ENCODE measurements at places on chromosomes 3 and 15.

- DNase-seq = no peak
Observed at GRCh38 chr3:60594025-60594424, 657.2 kb downstream of the FHIT start.

GRCh38 chr3:53011324-53011723, 34.5 kb downstream of the SFMBT1 start:
- no peak for DNase-seq

DNA sequence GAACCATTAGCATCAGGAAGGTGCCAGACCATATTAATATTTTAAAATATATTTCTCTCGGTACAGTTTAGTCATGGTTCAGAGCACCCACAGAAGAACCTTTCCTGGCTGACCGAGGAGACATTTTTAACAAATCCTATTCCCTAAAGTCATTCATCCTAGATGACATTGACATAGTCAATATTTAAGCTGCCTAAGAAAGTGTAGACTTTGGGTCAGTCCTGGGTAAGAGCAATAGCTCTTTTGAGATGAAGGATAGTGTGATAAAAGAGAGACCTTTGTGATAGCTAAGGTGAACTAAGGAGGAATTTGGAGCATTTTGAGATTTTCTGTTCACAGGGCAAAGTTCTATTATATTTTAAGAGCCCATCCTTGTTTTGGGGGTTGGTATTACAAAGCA, 47.5 kb downstream of the ZNF609 start:
- no peak for DNase-seq

GRCh38 chr3:171967932-171968678, 71.3 kb upstream of the FNDC3B start:
- no peak for DNase-seq

- DNase-seq = no peak
Observed at GRCh38 chr3:50806806-50807205, 132.1 kb downstream of the DOCK3 start.

DNA sequence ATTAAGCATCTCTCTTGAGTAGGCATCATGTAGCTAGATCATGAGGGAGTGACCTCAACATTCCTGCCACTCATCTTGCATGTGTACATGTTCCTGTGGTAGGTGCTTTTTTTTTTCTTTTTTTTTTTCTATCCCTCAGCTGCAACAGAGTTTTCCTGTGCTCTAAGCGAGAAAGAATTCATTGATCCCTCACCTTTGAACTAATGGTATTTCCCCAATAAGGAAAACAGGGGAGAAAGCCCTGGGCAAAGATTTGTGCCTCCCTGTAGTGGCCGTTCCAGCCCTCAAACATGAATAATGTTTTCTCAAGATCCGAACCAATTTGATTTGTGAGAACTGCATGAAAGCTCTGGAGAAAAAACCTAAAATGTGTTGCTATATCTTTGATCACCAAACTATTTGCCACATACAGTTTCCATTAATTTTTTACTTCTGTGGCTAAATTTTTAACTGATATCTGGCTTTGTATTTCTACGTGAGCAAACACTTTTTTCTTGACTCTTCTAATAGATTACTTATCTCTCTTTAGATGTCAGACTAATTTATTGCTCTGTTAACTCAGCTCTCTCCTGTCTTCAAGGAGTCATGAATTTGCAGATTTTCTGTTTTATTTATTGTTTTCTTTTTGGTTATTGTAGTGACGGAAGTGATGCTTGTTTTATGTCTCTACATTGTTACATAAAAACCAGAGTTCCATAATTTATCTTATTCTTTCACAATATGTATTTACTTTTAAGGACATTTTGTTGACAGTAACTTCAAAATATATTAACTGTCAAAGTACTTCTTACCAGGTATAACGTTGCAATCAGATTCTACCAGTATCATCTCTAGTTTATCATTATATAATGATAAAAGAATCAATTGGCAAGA, 1396.5 kb downstream of the OTOL1 start:
- no peak for DNase-seq

DNA sequence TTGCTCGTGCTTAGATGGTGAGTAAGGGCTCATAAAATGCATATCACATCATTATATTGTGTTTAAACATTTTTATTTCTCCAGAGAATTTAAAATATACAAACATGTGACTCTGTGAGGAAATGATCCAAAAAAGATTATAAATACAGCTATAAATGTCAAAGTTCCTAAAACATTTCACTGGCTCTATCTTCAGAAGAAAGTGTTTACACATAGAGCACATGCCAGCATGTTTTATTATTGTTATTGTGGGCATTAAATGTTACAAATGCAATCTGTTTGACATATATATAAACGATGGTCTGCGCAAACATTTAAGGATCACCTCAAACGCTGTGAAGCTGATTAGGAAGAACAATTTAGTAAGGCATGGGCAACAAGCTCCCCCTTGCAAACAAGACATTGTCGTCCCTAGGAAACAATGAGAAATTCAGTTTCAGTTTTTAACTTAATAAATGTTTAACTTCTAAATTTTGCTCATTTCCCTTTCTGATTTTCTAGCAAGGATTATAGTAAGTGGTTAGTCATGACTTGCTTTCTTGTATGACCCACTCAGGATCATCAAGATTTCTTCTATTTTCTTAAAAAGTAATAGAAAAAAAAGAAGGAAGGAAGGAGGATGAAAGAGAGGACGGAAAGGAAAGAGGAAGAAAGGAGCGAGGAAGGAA, 207.5 kb downstream of the SATB1 start:
- no peak for DNase-seq

DNA sequence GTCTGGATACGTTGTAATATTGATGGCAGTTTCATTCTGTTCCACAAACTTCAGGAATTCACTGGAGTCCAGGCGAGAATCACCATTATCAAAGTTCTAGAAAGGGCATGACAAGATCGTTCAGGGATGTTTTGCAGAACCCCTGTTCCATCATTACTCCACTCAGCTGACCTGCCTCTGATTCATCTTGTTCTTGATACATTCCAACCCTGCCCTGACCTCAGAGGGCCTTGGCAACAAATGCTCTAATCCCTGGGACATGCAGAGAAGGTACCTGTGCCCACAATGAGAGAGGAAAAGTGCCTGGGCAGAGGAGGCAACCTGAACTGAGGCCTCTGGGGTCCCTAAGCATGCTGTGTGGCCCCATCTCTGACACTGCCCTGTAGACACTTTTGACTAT, 45.9 kb downstream of the FSTL1 start:
- DNase-seq = no peak

- no peak for DNase-seq
Observed at GRCh38 chr3:149128821-149129220, 617 bp upstream of the HPS3 start.

GRCh38 chr15:101019366-101019896, 100.3 kb downstream of the LRRK1 start:
- DNase-seq = no peak

- peak; percentile 31 for DNase-seq
Observed at GRCh38 chr3:71069797-71070196, 513.7 kb downstream of the FOXP1 start.

DNA sequence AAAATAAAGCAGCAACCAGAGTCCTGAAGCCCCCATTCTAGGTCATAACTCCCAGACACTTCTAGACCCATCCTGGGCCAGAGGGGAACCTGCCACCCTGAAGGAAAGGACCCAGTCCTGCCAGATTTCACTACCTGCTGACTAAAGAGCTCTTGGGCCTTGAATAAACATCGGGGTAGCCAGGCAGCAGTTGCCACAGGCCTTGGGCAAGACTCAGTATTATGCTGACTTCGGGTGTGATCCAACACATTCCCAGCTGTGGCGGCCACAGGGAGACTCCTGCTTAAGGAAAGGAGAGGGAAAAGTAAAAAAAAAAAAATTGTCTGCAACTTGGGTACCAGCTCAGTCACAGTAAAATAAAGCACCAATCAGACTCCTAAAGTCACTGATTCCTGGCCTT, 23.8 kb downstream of the NEDD4 start:
- no peak for DNase-seq

DNA sequence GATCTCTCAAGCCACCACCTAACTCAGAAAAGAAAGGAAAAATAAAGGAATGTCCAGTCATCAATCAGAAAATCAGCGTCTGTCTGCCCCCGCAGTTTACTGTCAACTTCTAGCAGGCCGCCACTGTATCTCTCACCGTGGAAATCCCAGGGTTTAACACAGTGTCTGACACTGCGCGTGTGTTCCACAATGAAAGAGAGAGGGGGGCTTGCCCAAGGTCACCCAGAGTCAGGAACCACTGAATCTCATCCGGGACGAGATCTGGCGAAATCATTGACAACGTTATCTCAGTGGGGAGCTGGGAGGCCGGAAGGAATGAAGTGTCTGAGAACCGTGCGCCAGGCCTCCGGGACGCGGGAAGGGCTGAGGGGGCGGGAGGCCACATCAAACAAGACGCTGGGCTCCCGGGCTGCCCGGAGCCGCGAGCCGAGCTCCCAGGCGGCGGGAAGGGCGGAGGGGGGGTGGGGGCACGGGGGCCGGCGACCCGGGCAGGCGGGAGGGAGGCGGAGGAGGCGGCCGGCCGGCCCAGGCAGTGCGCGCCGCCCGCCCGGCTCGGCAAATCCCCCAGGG, 2.2 kb upstream of the HES1 start:
- peak; percentile 45 for DNase-seq

- DNase-seq = no peak
Observed at GRCh38 chr3:149564079-149564478, 89.6 kb downstream of the TM4SF4 start.

DNA sequence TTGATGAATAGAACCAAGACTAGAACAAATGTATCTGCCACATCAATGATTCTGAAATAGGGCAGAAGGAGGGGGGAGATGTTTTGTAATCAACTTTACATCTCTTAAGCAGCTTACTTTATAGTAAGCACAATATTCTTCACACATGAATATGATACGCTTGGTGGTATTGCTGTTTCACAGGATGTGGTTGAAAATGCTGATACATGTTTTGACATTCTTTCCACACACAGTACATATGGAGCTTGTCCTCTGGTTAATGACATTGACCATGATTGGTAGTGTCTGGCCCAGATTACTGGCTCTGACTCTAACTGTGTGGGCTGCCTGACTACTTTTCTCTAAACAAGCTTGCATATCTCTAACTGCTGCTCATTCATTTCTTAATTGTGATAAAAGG, 168.9 kb downstream of the KLHL25 start:
- no peak for DNase-seq

DNA sequence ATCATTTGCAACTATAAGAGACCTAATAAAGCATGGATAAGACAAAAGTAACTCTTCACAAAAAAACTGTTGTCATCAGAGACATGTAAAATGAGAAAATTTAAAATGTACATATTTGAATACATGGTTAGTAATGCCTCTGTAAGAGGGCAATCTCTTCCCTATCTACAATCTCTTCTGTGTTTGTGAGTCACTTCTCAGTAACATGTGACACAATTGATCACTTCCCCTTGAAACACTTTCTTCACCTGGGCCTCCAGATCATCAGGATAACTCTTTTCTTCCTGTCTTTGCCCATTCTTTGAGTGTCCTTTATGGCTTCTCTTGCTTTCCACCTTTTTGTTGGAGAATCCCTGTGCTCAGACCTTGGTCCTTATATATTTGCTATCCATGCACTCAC, 50.4 kb downstream of the TFDP2 start:
- DNase-seq = no peak

- DNase-seq = no peak
Observed at GRCh38 chr3:55427739-55428138, 59.4 kb downstream of the WNT5A start.

- DNase-seq = no peak
Observed at GRCh38 chr15:89723031-89723430, 28.0 kb downstream of the MESP1 start.

GRCh38 chr3:114449271-114450007, 155.6 kb downstream of the TIGIT start:
- DNase-seq = no peak

DNA sequence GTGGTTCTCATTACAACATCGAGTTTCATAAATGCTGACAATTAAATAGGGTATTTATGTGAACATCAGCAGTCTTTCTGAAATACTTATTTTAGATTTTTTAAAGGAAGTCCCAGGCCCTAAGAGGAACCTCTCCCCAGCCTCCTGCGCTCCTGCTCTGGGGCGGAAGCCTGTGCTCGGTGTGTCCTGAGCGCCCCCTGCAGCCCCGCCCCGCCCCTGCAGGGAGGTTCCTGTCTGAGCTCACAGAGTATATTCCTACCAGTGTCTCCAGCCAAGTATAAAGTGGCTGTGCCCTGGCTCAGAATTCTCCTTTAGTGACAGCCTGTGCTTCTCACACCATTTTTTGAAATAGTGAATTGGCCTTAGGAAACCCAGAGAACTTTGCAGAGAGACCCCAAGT, 567.9 kb downstream of the GOLGA6L6 start:
- DNase-seq = no peak

DNA sequence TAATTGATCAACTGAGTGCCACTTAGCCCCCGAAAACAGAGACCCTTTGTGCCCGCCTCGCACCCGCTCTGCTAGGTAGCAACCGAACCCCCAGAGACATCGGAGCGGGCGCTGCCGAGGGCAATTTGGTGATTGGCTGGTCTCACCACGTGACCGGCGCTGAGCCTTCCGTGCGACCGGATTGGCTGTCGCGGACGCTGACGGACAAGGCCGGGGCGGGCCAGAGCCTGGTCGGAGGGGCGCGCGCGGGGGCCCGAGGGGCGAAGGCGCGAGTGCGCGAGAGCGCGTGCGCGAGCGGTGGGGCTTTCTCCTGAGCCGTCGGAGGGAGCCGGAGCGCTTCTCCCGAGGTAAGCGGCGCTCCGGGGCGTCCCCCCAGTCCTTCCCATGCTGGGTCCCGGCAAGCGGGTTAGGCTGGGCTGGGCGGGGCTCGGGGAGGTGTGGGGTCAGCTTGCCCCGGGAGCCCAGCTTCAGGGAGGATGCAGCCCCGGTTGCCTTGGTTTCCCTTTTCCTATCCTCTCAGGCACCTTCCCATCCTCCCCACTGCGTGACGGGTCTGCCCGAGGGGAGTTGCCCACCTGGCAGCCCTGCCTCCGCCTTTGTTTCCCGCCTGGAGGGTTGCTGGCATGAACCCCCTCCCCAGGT, at the start of gene TMEM108:
Gene TMEM108 (plus strand): TSS at position 303 of the 642 bp plus-strand sequence.
- DNase-seq = peak; percentile 82

- DNase-seq = no peak
Observed at GRCh38 chr3:425079-425478, 228.5 kb downstream of the CHL1 start.

- no peak for DNase-seq
Observed at GRCh38 chr15:33742800-33743199, 225.5 kb upstream of the CHRM5 start.

DNA sequence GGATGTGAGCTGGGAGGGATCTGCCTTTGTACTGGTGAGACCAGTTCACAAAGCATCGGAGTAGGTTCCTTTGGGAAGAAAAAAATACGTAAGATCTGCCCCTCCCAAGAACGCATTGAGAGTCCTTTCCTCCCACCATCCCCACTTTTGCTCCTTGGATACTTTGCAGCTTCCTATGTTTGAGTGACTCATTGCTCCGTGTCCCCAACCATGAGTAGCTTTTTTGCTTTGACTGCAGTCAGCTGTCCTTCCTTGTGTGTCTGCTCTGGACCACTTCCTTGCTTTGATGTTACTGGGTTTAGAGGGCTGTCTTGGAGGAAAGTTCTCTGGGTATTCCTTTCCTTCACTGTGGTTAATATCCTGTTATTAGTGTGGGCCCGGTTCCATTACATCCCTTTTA, 43.2 kb upstream of the PTPN23 start:
- DNase-seq = no peak

Data from neural crest cell (in vitro differentiated cells).